Stimulated activated CD8-positive, alpha-beta memory T cell treated with anti-CD3 and anti-CD28 coated beads, Interleukin-4, amount 100 ng/mL, for 1 hour (primary cell): ENCODE measurements at places on chromosomes 12 and 14.

DNA sequence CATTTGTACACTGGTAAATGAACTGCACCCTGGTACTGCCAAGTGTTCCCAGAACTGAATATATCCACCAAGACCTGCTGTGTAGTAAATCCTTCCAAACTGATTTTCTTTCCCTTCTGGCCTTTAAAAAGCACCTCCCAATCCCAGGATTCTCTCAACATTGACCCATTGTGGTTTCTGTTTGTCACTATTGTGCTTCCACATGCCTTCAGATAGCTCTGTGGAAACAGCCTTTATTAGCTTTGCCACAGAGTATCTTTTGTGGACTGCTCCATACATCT lies 949 bp upstream of the KIF21A start:
- DNase-seq, result no peak

- no peak for DNase-seq
These were observed 3.5 kb downstream of the RSRC2 start for GRCh38 chr12:122523280-122523679.

GRCh38 chr12:114384739-114385138 lies 21.2 kb downstream of the TBX5 start:
- DNase-seq, result no peak

DNA sequence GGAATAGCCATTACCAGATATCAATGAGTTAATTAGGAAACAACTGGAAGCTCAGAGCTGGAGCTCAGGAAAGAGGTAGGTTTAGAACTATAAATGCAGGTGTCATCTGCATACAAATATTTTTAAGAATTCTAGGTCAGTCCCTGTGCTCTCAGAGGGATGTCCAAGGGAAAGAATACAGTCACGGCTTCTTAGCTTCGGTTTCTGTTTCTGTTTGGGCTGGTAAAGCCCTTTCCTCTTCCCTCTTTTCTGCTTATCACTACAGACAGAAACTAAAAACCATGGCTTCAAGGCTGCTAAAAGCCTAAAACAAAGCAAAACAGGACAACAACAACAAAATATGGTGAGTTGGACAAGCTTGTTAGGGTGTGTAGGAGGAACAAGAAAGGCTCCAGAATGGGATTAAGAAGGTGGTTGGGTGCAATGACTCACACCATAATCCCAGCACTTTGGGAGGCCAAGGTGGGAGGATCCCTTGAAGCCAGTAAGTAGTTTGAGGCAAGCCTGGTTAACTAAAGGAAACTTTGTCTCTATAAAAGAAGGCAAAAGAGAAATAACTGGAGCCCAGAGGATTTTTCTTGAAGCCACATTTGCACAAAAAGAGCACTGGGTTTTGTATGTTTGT lies 113.0 kb downstream of the SEC23A start:
- DNase-seq, result no peak

GRCh38 chr12:102816816-102817434 lies 100.1 kb downstream of the PAH start:
- no peak for DNase-seq

DNA sequence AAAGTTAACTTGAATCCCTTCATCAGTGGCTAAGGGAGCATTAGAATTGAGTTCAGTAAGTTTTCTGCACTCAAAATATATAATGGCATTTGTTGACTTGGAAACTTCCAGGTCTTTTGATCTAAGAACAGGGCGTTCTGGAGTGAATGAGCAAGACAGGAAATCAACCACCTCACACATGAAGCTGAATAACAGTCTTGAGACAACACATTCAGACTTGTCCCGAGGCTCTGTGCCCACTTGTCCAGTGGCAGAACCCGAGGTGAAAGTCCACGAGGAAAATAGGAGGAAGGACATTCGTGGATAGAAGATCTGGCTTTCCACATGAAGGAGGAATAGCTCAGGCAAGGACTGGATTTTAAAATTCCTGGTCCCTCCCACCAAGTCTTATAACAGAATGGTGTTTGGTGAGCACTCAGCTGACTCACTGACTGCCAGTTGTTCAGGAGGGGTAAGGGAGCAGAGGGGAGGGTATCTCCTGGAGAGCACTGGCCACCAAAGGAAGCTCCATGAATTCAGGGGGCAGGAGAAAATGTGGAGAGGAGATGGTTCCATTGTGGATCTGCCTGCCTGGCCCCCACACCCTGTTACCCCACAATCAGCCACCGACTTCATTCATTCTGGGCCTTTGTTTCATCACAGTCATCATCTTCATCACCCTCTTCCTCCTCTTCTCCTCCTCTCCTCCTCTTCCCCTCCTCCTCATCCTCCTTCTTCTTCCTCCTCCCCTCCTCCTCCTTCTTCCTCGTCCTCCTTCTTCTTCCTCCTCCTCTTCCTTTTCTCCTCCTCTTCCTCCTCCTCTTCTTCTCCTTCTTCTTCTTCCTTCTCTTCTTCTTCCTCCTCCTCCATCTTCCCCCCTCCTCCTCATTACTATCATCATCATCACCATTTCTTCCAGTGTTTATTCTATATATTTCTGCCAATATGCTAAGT lies 620.1 kb downstream of the MED13L start:
- no peak for DNase-seq

- no peak for DNase-seq
These were observed 370.3 kb downstream of the DAD1 start for GRCh38 chr14:22218728-22219127.

- no peak for DNase-seq
These were observed 54.1 kb downstream of the DUSP16 start for GRCh38 chr12:12508612-12509011.

GRCh38 chr12:89185181-89185580 lies 167.1 kb downstream of the DUSP6 start:
- no peak for DNase-seq

GRCh38 chr12:50221228-50222008 lies 54.2 kb upstream of the CERS5 start:
- no peak for DNase-seq

GRCh38 chr12:112172556-112173324 lies 47.4 kb downstream of the TRAFD1 start:
- DNase-seq, result no peak

- no peak for DNase-seq
These were observed 22.5 kb downstream of the PARP2 start for GRCh38 chr14:20365928-20366327.

DNA sequence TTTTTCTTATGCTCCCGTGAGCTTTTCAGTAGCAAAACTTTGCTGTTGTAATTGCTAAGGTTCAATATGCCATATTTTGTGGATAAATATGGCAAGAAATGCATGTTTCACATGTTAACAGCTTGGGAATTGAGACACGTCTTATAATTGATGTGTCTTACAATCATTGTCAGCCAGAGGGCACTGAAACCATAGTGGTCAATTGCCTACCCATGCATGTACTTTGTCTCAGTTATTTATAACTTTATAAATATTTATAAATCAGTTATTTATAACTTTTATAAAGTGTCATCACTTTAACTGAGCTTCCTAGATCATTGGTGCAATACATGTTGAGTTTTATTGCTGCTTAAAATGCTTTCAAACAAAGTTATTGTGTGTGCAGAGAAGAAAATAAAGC lies 82.0 kb downstream of the CATSPERB start:
- DNase-seq, result no peak

GRCh38 chr14:69430306-69430939 lies 31.9 kb downstream of the SLC39A9 start:
- DNase-seq, result no peak

DNA sequence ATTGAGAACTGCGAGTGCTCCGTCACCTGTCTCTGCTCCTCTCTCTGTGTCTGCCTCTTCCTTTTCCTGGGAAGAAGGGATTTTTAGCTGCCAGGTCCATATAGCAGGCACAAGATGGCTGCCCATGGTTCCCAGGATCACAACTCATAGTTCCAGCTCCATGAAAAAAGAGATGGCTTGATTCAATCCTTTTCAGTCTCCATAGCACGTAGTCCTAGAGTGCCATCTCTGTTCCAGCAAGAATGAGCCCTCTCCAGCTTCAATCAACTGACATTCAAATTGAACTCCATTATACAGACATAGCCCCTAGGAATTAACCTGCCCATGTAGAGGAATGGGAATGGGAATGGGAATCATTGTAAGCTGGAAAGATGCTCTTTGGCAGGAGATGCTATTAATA lies 34.7 kb upstream of the RTRAF start:
- no peak for DNase-seq
